Activated T-cell treated with anti-CD3 and anti-CD28 coated beads, Interleukin-2, amount 50 U/mL, for 24 hours (primary cell): ENCODE measurements at places on chromosomes 7 and 10.

- H3K4me1 ChIP-seq = no peaks in the 10 kb centered on the region
- no peaks in the 10 kb centered on the region for H3K27me3 ChIP-seq
- no peak overlapping the region for H3K4me3 ChIP-seq
- no peak overlapping the region for H3K27ac ChIP-seq
- no peaks in the 10 kb centered on the region for H3K36me3 ChIP-seq
- no peak for DNase-seq
Observed at GRCh38 chr10:130660266-130660665, 524.1 kb downstream of the GLRX3 start.

- no peaks in the 10 kb centered on the region for H3K4me1 ChIP-seq
- H3K4me3 ChIP-seq = no peak overlapping the region
- H3K27me3 ChIP-seq = peaks cover 22% of the 10 kb centered on the region
- no peak for DNase-seq
Observed at GRCh38 chr7:143085109-143085508, 33.0 kb downstream of the OR6V1 start.

DNA sequence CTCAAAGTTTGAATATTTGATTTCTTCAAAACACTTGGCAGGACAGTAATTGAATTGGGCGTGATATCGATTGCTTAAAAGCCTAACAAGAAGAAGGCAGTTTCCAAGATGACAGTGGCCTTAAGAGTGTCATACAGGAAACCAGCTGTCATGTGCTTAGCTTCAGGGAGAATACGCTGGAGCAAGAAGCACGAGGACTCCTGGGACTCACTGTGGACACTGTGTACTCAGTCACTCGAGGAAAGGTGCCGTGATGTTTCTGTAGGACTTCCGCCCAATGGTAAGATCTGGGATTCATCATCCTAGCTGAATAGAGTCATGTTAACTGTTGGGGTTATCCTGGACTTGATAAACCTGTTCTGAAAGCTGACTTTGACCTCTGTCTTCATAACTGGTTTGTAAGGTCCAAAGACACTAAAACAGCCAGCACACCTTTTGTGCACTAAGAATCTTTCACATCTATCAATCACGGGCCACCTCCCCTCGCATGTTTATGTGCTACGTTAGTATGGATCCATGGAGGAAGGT is 113.5 kb downstream of the CELF2 start:
- no peaks in the 10 kb centered on the region for H3K36me3 ChIP-seq
- H3K27ac ChIP-seq = no peak overlapping the region
- no peaks in the 10 kb centered on the region for H3K27me3 ChIP-seq
- no peak for DNase-seq
- H3K4me1 ChIP-seq = peaks cover 5% of the 10 kb centered on the region
- no peak overlapping the region for H3K4me3 ChIP-seq

DNA sequence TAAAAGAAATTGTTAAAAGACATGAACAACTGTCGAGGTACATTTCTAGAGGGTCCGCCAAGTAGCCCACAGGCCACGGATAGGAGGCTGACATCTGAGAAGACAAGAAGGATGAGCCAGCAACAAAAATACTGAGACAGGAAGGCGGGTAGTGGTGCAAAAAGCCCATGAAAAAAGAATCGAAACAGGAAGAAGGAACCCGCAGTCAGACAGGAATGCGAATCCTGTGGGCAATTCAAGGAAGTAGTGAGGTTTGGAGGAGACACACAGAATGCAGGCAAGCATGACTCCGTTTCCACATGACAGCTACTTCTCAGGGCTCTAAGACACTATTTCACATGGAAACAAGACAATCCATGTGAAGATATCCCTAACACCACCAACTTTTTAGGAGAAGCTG is 125.2 kb downstream of the DOCK4 start:
- peaks cover 10% of the 10 kb centered on the region for H3K4me1 ChIP-seq
- H3K36me3 ChIP-seq = no peaks in the 10 kb centered on the region
- no peak overlapping the region for H3K4me3 ChIP-seq
- no peak for DNase-seq
- H3K27ac ChIP-seq = no peak overlapping the region
- peaks cover 27% of the 10 kb centered on the region for H3K27me3 ChIP-seq

- no peaks in the 10 kb centered on the region for H3K36me3 ChIP-seq
- H3K27me3 ChIP-seq = no peaks in the 10 kb centered on the region
- no peak for DNase-seq
- no peak overlapping the region for H3K27ac ChIP-seq
- no peak overlapping the region for H3K4me3 ChIP-seq
- no peaks in the 10 kb centered on the region for H3K4me1 ChIP-seq
Observed at GRCh38 chr7:41507686-41508268, 195.1 kb downstream of the INHBA start.

GRCh38 chr7:79512261-79512660 is 58.8 kb upstream of the MAGI2 start:
- H3K27me3 ChIP-seq = no peaks in the 10 kb centered on the region
- H3K4me3 ChIP-seq = no peak overlapping the region
- no peaks in the 10 kb centered on the region for H3K4me1 ChIP-seq
- DNase-seq = no peak
- no peaks in the 10 kb centered on the region for H3K36me3 ChIP-seq

DNA sequence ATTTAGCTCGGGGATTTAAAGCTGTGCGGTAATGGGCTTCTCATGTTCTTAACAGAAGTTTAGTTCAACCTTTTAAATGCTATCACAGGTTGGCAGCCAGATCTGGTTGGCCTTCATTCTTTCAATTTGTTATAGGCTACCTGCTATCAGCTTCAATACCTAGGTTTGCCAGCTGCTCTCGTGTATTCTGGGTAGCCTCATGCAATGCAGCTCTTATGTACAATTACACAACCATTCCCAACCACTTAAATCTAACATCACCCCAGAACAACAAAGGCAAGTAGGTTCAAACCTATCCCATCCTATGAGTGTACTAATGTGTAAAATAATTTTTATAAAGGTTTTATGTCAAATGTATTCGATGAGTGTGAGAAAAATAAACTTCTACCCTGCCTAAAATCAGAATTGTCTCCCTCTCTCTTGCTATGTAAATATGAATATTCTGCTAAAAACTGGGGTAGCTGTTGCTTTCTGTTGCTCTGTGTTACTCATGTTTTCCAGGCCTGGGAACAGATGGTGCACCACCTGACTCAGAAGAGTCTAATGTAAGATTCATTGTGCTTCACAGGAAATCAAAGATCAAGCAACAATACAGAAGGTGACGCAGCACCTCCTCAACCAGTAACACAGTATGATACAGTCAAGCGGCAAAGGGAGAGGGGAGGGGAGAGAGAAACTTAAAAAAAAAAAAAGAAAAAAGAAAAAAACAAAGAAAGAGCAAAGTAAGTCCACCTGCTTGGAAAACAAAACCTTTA is 188.6 kb downstream of the ETV1 start:
- H3K4me3 ChIP-seq = no peak overlapping the region
- no peaks in the 10 kb centered on the region for H3K4me1 ChIP-seq
- H3K27me3 ChIP-seq = no peaks in the 10 kb centered on the region
- H3K36me3 ChIP-seq = no peaks in the 10 kb centered on the region
- H3K27ac ChIP-seq = no peak overlapping the region
- no peak for DNase-seq

DNA sequence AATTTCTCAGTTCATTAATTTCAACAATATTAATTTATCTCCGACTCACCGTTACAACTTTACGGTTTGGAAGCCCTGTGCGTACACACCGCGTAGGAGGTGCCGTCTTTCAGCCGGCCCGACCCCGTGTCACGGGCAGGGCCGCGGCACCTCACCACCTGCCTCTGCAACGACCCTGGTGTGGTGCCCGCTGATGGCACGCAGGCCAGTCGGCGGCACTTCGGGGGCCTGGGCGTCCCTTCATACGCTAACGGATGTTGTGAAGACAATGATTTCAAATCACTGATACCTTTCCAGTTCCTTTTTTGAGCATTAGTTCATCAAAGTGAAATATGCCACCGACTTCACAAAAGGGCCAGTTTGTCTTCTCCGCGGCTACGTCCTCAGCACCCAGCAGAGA is 125.3 kb downstream of the EBF3 start:
- no peaks in the 10 kb centered on the region for H3K36me3 ChIP-seq
- no peak for DNase-seq
- H3K27me3 ChIP-seq = no peaks in the 10 kb centered on the region

- H3K27ac ChIP-seq = no peak overlapping the region
- peaks cover 20% of the 10 kb centered on the region for H3K27me3 ChIP-seq
- H3K4me1 ChIP-seq = peaks cover 5% of the 10 kb centered on the region
- H3K4me3 ChIP-seq = no peak overlapping the region
- H3K36me3 ChIP-seq = no peaks in the 10 kb centered on the region
- no peak for DNase-seq
Observed at GRCh38 chr10:26881600-26882331, 21.0 kb upstream of the ABI1 start.

GRCh38 chr10:89398003-89398749 is 5.8 kb downstream of the IFIT1 start:
- H3K27ac ChIP-seq = no peak overlapping the region
- peaks cover 32% of the 10 kb centered on the region for H3K36me3 ChIP-seq
- no peak for DNase-seq
- no peak overlapping the region for H3K4me3 ChIP-seq

GRCh38 chr7:51501620-51502019 is 185.0 kb upstream of the COBL start:
- DNase-seq = no peak
- H3K4me3 ChIP-seq = no peak overlapping the region
- H3K36me3 ChIP-seq = no peaks in the 10 kb centered on the region
- H3K4me1 ChIP-seq = no peaks in the 10 kb centered on the region
- H3K27me3 ChIP-seq = no peaks in the 10 kb centered on the region

- no peaks in the 10 kb centered on the region for H3K36me3 ChIP-seq
- no peak overlapping the region for H3K4me3 ChIP-seq
- no peaks in the 10 kb centered on the region for H3K4me1 ChIP-seq
- no peak overlapping the region for H3K27ac ChIP-seq
- peaks cover 59% of the 10 kb centered on the region for H3K27me3 ChIP-seq
- DNase-seq = no peak
Observed at GRCh38 chr10:14322526-14323188, 8.1 kb downstream of the FRMD4A start.

- no peaks in the 10 kb centered on the region for H3K36me3 ChIP-seq
- no peak overlapping the region for H3K4me3 ChIP-seq
- no peaks in the 10 kb centered on the region for H3K4me1 ChIP-seq
- H3K27ac ChIP-seq = no peak overlapping the region
- H3K27me3 ChIP-seq = peaks cover 12% of the 10 kb centered on the region
Observed at GRCh38 chr7:98831641-98832221, 38.1 kb downstream of the TMEM130 start.

GRCh38 chr7:148211740-148212151 is 378.8 kb upstream of the C7orf33 start:
- H3K27ac ChIP-seq = no peak overlapping the region
- H3K27me3 ChIP-seq = peaks cover 17% of the 10 kb centered on the region
- no peak for DNase-seq
- H3K4me1 ChIP-seq = no peaks in the 10 kb centered on the region
- H3K36me3 ChIP-seq = no peaks in the 10 kb centered on the region
- no peak overlapping the region for H3K4me3 ChIP-seq

- no peak overlapping the region for H3K27ac ChIP-seq
- H3K4me1 ChIP-seq = no peaks in the 10 kb centered on the region
- no peak overlapping the region for H3K4me3 ChIP-seq
- peaks cover 5% of the 10 kb centered on the region for H3K36me3 ChIP-seq
- peaks cover 8% of the 10 kb centered on the region for H3K27me3 ChIP-seq
Observed at GRCh38 chr7:155610633-155611193, 33.7 kb upstream of the RBM33 start.

GRCh38 chr10:102931643-102932042 is 13.5 kb downstream of the CNNM2 start:
- peaks cover 9% of the 10 kb centered on the region for H3K36me3 ChIP-seq
- no peak for DNase-seq

- no peak overlapping the region for H3K4me3 ChIP-seq
- no peaks in the 10 kb centered on the region for H3K4me1 ChIP-seq
- no peak for DNase-seq
- H3K27me3 ChIP-seq = peaks cover 56% of the 10 kb centered on the region
- H3K36me3 ChIP-seq = no peaks in the 10 kb centered on the region
Observed at GRCh38 chr10:97943294-97943693, 87.1 kb downstream of the CRTAC1 start.

- H3K27me3 ChIP-seq = no peaks in the 10 kb centered on the region
- no peaks in the 10 kb centered on the region for H3K36me3 ChIP-seq
- no peak for DNase-seq
- H3K4me1 ChIP-seq = no peaks in the 10 kb centered on the region
Observed at GRCh38 chr7:32158076-32158475, 87.9 kb upstream of the PDE1C start.

DNA sequence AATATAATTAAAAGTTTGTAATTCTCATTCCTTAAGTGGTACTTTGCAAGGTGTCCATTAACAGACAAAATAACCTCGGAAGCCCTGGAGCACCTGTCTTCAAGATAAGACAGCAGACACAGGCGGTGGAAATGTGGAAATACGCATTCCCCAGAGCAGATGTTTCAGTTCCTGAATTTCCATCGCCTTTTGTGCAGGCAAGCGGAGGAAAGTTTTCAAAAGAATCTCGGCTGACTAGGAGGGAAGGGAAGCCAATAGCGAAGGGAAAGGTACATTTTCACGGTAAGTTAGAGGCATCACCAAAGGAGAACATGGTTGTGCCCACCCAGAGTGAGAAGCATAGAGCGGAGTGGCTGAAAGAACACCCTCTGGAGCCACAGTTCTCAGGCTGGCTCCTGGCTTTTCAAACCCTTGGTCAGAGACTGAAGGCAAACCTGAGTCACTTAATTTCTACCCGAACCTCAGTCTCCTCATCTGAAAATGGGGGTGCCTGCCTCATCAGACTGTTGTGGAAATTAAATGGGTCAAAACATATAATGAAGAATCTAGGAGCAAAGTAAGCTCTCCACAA is 13.6 kb downstream of the CPA1 start:
- peak overlapping the region; percentile 35 for H3K4me3 ChIP-seq
- peaks cover 28% of the 10 kb centered on the region for H3K4me1 ChIP-seq
- DNase-seq = no peak
- H3K36me3 ChIP-seq = peaks cover 17% of the 10 kb centered on the region
- peak overlapping the region; percentile 84 for H3K27ac ChIP-seq

GRCh38 chr7:26683277-26683676 is 181.1 kb downstream of the SKAP2 start:
- H3K36me3 ChIP-seq = no peaks in the 10 kb centered on the region
- no peak for DNase-seq
- H3K27ac ChIP-seq = no peak overlapping the region
- H3K27me3 ChIP-seq = peaks cover 36% of the 10 kb centered on the region
- H3K4me1 ChIP-seq = no peaks in the 10 kb centered on the region

GRCh38 chr7:33674804-33675411 is 230.4 kb upstream of the BMPER start:
- H3K4me3 ChIP-seq = no peak overlapping the region
- peaks cover 8% of the 10 kb centered on the region for H3K36me3 ChIP-seq
- no peaks in the 10 kb centered on the region for H3K4me1 ChIP-seq
- H3K27me3 ChIP-seq = no peaks in the 10 kb centered on the region
- no peak overlapping the region for H3K27ac ChIP-seq

- no peaks in the 10 kb centered on the region for H3K36me3 ChIP-seq
- no peak overlapping the region for H3K4me3 ChIP-seq
- H3K27ac ChIP-seq = no peak overlapping the region
- no peaks in the 10 kb centered on the region for H3K4me1 ChIP-seq
Observed at GRCh38 chr7:13821152-13821787, 168.2 kb downstream of the ETV1 start.
